GM04504 (cell line): ENCODE measurements at places on chromosomes 12 and 14.
A peak's percentile ranks its signal among the peaks of the same experiment; 100 is the strongest.

DNA sequence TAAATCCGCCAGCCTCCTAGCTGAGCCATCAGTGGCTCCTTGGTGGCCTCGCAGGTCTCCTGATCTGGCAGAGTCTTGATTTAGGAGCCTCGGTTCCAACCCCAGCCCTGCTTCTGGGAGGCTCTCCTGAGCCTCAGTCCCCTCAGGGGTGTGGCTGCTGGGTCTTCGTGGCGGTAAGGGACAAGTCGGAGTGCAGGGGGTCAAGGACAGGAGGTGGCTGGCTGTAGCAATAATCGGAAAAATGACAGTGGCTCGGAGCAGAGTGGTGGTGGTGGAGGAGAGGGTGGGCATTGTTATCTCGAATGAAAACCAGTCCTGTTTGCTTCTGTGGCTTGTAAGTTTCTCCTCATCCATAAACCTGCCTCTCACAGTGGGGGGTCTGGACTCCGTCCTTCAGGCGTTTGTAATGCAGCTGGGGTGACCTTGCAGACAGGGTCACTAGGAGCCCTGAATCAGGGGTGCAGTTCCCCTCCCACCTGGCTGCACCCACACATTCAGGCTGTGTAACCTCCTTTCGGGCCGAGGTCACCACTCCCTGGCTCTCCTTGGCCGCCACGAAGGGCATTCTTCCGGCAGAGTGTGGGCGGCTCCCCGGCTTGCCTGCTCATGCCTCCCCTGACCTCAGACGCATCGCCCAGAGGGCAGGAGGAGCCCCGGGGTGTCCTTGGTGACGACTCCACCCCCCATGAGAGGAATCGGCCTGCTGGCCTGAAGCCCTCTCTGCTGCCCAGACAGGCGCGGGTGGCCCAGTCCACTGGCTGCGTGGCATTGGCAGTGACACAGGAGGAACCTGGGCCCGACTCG is 8.1 kb downstream of the BCL7A start:
- no peak for DNase-seq

DNA sequence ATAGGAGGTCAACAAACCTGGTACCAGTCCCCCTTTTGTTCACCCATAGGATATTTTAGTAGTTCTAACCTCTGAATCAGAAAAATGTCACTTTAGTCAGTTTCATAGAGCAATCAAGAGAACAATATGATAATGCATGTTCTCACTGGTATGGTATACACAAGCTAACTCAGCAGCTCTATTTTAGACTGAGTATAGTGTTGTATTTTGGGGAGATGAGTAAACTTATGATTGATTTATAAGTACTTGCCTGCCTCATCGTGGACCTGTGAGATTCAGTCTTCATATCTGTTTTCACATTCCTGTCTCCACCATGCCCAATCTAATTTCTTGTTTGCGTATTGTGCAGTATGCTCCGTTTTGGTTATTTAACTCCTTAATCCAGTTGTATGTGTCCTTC is 20.9 kb downstream of the COX16 start:
- DNase-seq, result no peak

DNA sequence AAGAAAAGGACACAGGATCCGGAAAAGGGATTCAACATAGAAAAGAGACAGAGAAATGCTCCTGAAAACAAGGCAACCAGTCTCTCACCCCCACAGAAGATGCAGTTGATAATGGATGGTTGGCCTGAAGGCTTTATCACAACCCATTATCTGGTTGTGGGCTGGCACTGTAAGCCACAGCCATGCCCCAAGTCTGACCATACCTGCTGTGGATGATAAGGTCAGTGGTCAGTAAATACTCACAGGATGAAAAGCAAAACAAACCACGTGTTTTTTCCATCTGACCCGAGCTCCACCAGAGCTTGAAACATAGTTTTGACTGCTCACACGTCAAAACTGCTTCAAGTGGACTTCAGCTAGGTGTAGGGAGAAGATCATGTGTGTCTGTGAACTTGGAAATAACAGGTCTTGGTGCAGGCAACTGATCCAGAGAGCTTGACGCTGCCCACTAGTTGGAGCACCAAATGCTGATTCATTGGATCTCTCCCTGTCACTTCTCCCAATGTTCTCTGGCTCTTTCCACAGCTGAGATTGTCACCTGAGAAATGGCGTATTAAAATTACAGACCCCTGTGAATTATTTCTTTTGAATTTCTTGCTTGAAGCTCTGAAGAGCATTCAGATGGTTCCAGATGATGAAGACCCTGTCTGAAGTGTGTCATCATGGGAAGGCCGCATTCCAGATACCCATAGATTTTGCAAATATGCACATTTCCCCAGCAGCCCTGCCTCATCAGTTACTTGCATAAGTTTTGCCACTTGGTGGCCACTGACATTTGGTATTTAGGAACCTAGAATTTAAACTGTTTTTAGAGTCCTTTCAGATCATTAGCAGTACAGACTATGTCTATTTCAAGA is 8.5 kb downstream of the TMEM233 start:
- DNase-seq, result no peak

GRCh38 chr12:96143392-96143791 is 50.8 kb upstream of the ELK3 start:
- no peak for DNase-seq

DNA sequence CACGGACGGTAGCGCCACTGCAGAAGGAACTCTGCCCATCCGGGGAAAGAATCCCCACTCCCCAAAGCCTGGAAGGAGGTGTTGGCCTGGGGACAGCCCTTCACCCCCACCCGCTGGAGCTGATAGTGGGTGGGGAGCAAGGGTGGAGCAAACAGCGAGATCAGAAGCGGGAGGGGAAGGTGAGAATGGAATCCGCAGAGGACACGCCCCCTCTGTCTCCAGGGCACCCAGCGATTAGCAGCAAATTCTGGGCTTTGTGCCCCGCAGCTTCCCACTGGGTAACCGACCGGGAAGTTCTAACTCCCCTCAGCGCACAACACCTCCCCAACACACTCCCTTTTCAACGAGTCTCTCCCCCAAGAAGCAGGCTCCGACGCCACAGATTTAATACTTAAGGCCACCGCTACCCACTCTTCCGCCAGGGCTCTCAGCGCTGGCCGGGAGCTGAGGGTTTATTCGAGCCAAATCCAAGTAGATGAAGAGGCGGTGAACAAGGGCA is 1.4 kb downstream of the SLC25A29 start:
- DNase-seq, result no peak

GRCh38 chr12:130948136-130948535 is 5.6 kb upstream of the ADGRD1 start:
- no peak for DNase-seq

GRCh38 chr12:54286042-54287030 is 5.8 kb downstream of the HNRNPA1 start:
- no peak for DNase-seq

DNA sequence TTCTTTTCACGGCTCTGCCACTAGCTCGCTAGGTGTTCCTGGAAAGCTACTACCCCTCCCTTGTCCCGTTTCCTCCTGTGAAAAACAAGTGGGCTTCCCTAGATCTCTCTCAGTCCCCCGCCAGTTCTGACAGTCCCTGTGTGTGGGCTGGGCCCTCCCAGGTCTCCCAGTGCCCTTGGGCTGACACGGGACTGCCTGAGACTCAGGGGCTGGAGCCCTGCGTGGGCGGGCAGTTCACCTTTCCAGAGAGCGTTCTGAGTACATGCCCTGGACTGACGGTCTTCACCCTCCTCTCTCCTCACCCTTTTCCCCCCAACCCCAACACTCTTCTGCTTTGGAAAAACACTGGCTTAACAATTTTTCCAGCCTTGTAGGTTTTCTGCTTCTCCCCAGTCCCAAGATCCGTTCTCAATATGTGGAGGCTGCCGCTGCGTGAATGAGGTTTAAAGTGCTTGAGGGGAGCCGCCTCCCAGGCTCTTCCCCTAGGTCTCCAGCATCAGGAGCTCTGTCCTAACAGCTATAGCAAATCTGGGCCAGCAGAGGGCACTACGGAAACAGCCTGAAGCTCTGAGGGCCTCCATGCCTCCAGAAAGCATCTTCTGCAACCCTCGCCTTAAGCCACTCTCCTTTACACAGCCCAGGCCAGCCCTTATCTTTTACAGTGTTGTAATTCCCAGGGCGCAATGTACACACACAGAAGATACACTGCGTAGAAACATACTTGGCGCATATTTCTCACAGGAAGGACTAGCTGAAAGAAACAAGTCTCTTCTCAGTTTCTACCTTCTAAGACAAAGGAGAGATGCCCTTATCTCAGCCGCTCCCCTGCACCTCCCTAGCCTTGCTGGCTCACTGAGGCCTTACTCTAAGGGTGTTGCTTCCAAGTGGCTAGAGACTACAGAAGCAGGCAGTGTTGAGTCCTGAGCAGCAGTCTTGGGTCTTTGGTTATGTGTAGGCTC is 10.4 kb upstream of the DCD start:
- DNase-seq, result peak; percentile 10

- DNase-seq, result no peak
These were observed 49.4 kb upstream of the RERG start for GRCh38 chr12:15270591-15270990.

DNA sequence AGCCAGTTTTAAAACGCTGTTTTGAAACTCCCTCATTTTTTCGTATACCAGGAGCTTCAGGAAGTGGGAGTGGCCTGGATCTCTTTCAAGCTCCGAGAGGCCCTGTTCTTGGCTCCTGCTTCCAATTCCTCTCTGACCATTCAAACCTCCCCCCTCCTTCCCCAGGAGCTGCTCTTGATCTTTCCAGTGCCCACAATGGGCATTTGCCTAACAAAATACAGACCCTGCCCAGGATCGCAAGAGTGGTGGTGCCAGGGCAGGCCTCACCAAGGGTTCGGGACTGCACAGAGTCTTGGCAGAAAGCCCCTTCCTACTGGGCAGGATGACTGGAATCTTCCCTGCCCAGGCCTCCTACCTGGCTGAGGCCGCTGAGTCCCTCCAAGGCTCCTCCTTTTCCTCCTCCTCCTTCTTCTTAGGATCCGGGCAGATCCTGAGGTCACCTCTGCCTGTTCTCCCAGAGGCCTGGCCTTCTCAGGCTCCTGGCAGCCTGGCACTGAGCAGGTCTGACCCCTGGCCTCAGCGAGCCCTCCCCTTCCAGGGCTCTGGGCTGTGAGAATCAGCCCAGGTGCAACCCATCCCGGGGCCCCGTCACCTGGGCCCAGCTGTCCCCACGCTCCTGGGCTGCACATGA is 46.9 kb upstream of the NOS1 start:
- DNase-seq, result peak; percentile 46

DNA sequence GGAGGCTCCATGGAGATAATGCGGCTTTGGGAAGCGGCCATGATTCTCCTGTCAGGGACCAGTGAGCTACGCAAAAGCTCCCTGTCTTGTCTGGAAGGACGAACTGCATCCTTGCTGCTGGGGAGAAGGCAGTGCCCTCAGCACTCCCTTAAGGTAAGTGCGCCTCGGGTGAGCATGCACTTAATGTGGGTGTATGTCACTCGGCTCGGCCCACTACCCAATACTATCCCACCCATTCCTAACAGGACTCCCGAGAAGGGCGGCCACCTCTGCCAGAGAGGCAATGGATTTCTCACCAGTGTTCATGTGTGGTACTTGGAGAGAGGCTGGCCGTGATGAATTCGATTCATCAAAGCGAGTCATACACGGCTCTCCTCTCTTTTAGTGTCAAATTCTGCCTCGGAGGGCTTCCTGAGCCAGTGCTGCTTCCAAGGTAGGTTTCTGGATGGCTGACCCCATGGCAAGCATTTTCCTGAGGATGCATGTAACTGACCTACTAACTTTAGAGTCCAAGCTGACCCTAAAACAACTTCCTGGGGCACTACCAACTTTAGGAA is 151.7 kb upstream of the RTL1 start:
- no peak for DNase-seq

DNA sequence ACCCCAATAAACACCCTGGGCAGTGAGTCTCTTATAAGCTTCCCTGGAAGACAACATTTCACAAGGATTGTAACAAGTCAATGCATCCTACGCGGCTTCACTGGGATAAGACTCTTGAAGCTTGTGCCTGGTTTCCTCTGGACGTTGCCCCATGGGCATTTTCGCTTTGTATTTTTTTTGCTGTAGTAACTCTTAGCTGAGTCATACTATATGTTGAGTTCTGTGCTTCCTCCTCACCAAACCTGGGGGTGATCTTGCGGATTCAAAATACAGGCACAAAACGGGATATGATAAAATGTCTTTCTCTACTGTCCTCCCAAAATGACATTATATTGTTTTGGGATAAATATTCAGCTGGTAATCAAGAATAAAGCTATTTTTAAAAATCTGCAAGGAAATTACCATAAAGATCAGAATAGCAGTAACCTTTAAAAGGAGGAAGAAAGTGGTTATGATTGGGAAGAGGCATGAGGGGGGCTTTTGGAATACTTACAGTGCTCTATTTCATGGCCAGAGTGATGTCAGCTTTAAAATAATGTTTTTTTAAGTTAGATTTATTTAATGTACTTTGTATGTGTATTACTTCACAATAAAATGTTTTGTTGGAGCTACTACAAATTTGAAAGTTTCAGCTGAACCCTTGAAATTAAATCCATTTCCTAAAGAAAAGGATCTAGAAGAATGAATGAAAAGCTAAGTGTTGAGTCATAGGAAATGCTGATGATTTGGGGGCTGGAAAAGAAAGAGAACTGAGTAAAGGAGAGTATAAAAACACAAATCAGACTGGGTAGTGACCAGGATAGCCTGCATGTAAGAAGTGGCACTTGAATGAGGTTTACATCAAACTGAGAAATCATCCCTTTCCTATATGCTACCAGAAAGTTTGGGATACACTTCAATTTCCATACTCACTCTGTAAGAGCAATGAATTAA is 14.7 kb downstream of the BTBD7 start:
- no peak for DNase-seq

DNA sequence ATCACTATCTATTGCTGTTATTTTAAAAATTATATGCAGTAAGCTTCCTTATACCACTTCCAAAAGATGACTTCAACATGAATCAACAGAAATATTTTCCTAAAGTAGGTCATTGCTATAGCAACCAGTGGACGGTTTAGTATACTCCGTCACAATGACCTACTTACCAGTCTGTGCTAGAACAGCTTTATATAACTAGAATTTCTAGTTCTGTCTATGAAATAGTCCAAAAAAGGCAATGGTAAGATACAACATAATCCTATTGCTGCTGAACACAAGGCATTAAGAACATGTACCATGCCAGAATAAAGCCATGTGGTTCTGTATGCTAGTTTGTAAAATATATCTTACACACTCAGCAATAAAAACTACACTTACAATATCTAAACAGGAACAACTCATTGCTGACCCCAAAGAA is 40.7 kb upstream of the MTERF2 start:
- peak; percentile 74 for DNase-seq

DNA sequence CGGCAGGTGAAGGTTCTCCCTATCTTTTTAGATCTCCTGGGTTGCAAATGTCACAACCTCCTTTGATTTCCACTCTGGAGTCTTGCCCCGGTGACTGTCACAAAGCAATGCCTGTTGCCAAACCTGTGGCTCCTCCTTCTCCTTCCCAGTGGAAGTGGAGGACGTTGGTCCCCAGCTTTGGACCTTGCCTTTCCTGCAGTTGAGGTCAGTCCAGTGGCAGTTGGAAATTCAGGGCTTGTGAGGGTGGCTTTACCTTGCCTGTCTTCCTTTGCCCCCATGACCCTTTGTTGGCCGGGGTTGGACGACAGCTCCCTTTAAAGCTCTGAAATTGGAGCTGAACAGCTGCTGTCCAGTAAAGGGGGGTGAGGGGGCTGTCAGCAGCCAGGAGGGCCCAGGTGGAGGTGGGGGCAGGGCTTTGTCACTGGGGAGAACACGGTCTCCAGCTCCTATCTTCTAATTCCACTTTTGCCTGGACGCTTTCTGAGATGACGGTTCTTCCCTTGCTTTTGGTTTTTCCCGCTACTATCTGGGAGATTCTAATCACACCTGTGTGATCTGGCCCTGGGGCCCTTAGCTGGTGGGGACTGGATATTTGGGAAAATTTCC is 4.1 kb downstream of the TEAD4 start:
- DNase-seq, result no peak
